ENCODE measurements at places on chromosomes 13 and 19. TPM values are rescaled to one million over a fixed set of nuclear protein-coding genes. Genes with fewer than 3 reads are reported as not detected.

- DNase-seq = no peak
- no peak overlapping the region for H3K27ac ChIP-seq
- no peak overlapping the region for H3K4me3 ChIP-seq
- H3K36me3 ChIP-seq = peaks cover 4% of the 10 kb centered on the region
- H3K4me1 ChIP-seq = peaks cover 11% of the 10 kb centered on the region
Measured at GRCh38 chr13:99327126-99327525, 19.9 kb upstream of the GPR183 start.

- H3K36me3 ChIP-seq = no peaks in the 10 kb centered on the region
- H3K27ac ChIP-seq = peak overlapping the region; percentile 92
- no peak for DNase-seq
- peak overlapping the region; percentile 47 for H3K4me3 ChIP-seq
Measured at GRCh38 chr19:10009714-10010224, 535 bp downstream of the COL5A3 start.

DNA sequence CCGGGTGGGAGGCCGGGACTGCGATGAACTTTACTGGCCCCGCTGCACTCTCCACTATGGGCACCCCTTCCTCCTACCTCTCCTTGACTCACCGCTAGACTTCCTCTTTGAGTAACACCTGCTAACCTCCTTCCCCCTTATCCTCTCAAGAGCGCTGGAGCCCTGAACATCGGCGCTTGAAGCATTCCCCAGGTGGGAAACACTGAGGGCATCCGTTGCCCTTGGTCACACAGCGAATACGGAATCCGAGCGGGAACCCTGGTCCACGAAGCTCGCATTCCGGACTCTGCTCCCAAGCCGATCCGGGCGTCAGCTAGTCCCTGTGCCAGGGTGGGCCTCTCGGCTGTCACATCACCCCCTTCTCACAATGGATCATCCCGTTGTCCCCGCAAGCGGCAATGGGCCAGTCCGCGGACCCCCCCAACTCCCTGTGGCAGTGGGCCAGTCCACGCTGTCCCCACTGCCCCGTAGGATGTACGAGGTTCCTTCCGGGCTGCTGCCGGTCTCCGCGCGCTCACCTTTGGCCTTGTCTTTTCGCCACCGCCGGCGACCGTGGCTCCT is 4.2 kb downstream of the LIPE start:
- peak overlapping the region; percentile 42 for H3K27ac ChIP-seq
- H3K4me1 ChIP-seq = peaks cover 40% of the 10 kb centered on the region
- H3K27me3 ChIP-seq = peaks cover 7% of the 10 kb centered on the region
- DNase-seq = no peak
- peak overlapping the region; percentile 50 for H3K4me3 ChIP-seq

DNA sequence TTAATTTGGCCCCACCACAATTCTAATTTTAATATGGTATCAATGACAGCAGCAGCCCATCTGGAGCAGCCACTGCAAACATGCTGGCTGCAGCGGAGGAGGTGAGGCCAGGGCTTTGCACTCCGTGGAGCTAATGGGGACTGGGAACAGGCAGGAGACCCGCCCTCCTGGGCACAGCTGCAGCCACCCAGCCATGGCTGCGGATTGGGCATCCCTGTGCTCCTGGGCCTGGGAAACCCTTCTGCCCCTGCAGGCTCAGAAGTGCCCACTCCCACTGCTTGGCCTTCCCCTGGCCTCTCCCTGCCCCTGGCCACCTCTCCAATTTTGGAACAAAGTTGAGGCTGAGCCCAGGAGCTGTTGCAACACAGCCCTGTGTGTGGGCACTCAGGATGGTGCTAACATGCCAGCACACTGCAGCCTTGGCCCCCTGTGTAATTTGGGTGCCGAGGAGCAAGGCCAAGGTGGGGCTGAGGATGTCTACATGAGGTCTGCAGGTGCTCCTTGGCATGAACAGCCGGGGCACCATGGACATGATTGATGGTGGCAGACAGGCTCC is 123.6 kb downstream of the PCDH9 start:
- DNase-seq = no peak
- H3K27me3 ChIP-seq = no peaks in the 10 kb centered on the region
- H3K4me1 ChIP-seq = no peaks in the 10 kb centered on the region
- no peak overlapping the region for H3K27ac ChIP-seq

DNA sequence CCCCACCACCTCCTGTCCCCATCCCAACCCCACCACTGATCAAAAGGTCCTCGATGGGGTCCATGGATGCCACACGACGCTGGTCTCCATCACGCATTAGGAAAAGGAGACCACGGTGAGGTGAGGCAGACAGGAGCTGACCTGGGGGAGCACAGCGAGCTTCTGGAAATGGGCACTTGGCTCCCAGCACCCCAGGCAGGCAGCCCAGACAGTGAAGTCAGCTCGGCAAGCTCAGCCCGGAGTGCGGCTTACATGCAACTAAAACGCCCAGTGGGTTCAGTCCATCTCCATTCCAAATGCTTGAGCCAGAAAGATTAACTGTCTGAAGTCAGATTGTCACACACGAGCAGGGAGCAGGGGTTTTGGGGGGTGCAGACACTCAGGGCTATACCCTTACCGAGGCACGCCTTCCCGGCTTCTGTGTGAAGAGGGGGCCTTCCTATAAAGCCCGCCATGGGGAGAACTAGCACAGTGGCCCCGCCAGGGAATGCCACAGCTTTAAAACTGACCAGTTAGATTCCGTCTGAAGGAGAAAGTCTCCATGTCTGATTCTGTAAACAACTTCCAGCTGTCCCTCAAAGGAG is 79.4 kb downstream of the SPACA7 start:
- no peaks in the 10 kb centered on the region for H3K36me3 ChIP-seq
- H3K27ac ChIP-seq = no peak overlapping the region
- no peaks in the 10 kb centered on the region for H3K27me3 ChIP-seq
- H3K4me3 ChIP-seq = no peak overlapping the region
- no peaks in the 10 kb centered on the region for H3K4me1 ChIP-seq

- no peaks in the 10 kb centered on the region for H3K27me3 ChIP-seq
- no peak for DNase-seq
- no peak overlapping the region for H3K4me3 ChIP-seq
- peaks cover 9% of the 10 kb centered on the region for H3K36me3 ChIP-seq
Measured at GRCh38 chr19:8537099-8537498, 23.1 kb upstream of the ZNF414 start.

DNA sequence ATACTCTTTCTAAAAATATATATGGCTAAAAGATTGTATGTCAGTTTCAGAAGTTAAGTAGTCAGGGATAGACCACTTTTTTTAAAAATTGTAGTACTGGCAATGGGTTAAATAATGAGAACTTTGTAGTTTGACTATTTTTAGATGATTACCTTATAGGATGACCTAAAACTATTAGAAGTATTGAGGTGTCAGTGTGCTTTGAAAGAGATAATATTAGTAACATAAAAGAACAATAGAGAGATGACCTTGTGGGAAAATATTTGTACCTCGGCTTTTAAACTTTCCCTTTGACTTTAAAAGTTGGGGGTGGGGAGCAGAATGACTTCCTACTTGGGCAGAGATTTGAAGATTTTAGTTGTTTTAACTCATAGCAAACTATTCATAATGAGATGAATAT is 48.3 kb downstream of the SLAIN1 start:
- no peak overlapping the region for H3K4me3 ChIP-seq
- H3K4me1 ChIP-seq = no peaks in the 10 kb centered on the region
- H3K36me3 ChIP-seq = no peaks in the 10 kb centered on the region
- no peak for DNase-seq
- no peaks in the 10 kb centered on the region for H3K27me3 ChIP-seq
- no peak overlapping the region for H3K27ac ChIP-seq

- no peaks in the 10 kb centered on the region for H3K36me3 ChIP-seq
- peak; percentile 92 for DNase-seq
- peak within 1 kb of the TSS; percentile 87 for H3K4me3 ChIP-seq
- no peaks in the 10 kb centered on the region for H3K27me3 ChIP-seq
Measured at GRCh38 chr19:12156223-12157058, at the start of gene ZNF625. TSS of gene ZNF625 (minus strand) at chr19:12156734. CDS start at chr19:12156558, 176 bp downstream.

DNA sequence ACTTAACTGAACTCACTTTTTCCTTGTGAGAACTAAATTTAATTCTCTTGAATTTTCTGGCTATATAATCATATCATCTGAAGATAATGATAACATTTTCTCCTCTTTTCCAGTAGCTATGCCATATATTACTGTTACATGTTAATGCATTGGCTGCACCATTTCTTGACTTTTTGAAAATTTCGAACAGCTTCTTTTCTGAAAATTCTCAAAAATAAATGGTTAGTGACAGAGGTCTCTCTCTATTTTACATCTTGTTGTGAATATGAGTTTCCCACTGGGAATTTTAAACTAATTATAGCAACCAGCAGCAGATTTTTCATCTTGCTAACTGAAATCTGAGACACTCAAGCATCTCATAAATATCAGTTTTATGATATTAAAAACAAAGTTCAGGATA is 30.6 kb downstream of the MBNL2 start:
- H3K27me3 ChIP-seq = no peaks in the 10 kb centered on the region
- peak overlapping the region; percentile 30 for H3K27ac ChIP-seq
- peaks cover 76% of the 10 kb centered on the region for H3K4me1 ChIP-seq
- no peak for DNase-seq
- no peaks in the 10 kb centered on the region for H3K36me3 ChIP-seq

DNA sequence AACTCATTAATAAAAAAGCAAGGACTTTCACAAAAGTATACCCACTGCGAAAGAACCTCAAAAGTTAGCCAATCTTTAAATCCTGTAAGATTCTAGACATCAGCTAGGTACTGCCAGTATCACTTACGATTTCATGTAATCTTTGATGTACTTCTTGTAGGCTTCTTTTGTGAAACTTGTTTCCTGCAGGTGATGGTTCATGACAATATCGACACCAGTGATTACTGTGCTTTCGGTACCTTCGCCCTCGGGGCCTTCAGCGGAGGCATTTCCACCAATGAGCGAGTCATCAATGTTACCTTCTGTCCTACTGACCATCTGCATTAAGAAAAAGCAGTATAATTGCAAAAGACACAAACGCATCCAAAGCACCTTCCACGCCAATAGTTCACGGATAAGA is 1.1 kb downstream of the TPT1 start:
- H3K36me3 ChIP-seq = no peaks in the 10 kb centered on the region
- peak overlapping the region; percentile 99 for H3K4me3 ChIP-seq
- peak overlapping the region; percentile 100 for H3K27ac ChIP-seq
- no peak for DNase-seq
- H3K27me3 ChIP-seq = no peaks in the 10 kb centered on the region

DNA sequence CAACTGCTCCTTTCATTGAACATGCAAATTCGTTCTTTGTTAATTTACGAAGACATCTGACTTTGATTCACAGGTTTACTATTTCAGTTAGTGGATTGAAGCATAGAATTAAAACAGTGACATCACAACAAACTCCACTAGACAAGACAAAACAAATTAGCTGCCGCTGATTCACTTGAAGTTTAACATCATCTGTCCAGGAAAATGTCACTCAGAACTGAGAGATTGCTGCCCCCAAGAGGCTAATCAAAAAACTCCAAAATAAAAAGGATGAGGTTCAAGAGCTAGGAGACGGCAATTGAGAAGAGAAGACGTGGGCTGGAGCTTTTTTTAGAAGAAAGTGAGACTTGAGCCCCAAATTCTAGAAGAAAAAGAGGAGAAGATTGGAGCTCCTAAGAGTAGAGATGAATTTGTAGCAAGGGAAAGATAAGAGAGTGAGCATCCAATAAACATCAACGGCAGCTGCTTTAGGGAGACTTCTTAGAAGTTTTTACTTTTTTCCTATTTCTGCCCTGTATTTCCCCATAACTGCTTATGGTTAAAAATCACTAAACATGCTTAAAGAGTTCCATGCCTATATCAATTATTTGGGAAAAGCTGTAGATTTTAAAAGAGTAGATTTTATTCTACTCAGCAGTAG is 40.8 kb upstream of the TPP2 start:
- no peak for DNase-seq
- H3K4me1 ChIP-seq = no peaks in the 10 kb centered on the region
- no peaks in the 10 kb centered on the region for H3K27me3 ChIP-seq
- H3K36me3 ChIP-seq = no peaks in the 10 kb centered on the region
- H3K27ac ChIP-seq = no peak overlapping the region
- no peak overlapping the region for H3K4me3 ChIP-seq

DNA sequence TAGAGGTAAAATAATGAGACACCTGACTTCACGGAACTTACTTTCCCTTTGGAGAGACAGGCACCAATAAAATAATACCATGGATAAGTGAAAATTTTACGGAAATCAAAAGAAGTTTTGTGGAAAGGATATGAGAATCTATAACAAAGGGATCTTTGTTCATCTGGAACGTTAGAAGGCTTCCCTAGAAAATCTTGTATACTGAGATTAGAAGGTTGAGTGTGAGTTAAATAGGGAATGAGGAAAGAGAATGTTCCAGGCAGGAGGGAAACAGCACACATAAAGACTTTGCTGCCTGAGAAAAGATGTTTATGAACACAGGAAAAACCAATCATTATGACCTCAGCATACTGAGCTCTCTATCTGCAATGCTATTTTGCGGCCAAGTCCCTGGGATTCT is 19.6 kb upstream of the RAP2A start:
- H3K27me3 ChIP-seq = no peaks in the 10 kb centered on the region
- H3K4me3 ChIP-seq = no peak overlapping the region
- H3K36me3 ChIP-seq = no peaks in the 10 kb centered on the region

DNA sequence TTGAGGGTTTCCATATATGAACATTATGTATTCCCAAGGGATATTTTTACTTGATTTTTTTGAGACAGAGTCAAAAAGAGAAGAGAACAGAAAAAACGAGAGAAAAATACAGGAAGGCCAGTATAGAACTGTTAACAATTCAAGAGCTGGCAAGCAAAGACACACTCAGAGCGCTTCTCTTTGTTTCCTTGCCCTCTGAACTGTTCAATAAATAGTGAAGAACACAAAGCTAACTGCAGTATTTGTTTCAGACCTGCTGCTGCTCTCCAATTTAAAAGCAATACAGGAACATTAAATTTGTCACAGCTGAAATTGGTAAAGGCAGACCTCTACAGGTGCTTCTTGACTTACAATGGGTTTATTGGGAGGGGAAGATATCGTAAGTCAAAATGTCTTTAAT is 14.0 kb upstream of the NEK3 start:
- H3K27me3 ChIP-seq = no peaks in the 10 kb centered on the region
- no peak for DNase-seq
- no peaks in the 10 kb centered on the region for H3K36me3 ChIP-seq
- no peak overlapping the region for H3K4me3 ChIP-seq
- no peaks in the 10 kb centered on the region for H3K4me1 ChIP-seq

GRCh38 chr19:40716031-40716481 is 630 bp downstream of the COQ8B start:
- no peaks in the 10 kb centered on the region for H3K27me3 ChIP-seq
- H3K36me3 ChIP-seq = peaks cover 15% of the 10 kb centered on the region

Gene ZNF99
- total RNA-seq = not detected

Gene HCN2
- total RNA-seq = 0.25 TPM

Gene IGFL3
- total RNA-seq = not detected

Gene LILRA1
- total RNA-seq = 1.7 TPM

Gene CEACAM7
- 3.4 TPM for total RNA-seq

Gene KIR2DL1
- total RNA-seq = not detected

Gene PCDH17
- 10.1 TPM for total RNA-seq

Gene SLC10A2
- not detected for total RNA-seq

Gene DCT
- not detected for total RNA-seq
